ENCODE measurements at places on chromosomes 5 and 9.

GRCh38 chr5:98573834-98574320 lies 199.6 kb upstream of the RGMB start:
- no peak for DNase-seq

GRCh38 chr5:120852222-120852860 lies 388.2 kb downstream of the PRR16 start:
- DNase-seq, result no peak

DNA sequence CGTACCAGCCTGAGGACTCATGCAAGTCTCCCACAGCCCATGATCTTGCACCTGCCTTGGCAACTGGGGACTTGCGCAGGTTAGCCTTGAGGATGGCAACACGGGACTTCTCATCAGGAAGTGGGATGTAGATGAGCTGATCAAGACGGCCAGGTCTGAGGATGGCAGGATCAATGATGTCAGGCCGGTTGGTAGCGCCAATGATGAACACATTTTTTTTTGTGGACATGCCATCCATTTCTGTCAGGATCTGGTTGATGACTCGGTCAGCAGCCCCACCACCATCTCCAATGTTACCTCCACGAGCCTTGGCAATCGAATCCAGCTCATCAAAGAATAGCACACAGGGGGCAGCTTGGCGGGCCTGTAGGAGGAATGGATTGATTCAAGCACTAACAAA lies 13.0 kb downstream of the VCP start:
- DNase-seq, result no peak

DNA sequence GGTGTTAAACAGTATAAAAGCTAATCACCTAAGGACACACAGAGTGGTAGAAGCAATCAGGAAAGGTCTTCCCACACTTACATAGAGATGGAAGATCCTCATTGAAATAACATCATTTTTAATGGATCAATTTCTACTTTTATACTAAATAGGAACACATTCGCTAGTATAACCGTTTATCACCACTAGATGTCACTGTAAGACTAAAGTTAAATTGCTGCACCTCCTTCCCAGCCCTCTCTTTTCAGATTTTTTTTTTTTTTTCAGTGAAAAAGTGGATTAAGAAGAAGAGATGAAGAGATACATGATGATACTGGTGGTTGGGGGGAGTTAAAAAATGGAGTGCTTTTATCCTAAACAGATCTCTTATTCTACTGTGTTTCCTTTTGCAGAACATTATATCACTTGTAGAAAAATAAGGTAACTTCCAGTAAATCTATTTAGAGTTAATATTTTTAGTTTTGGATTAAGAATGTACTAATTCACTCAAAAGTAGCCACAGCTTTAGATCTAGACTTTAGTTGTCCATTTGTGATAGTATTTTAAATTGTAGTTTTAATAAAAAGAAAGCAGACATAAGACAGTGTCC lies 116.9 kb upstream of the ARRDC3 start:
- no peak for DNase-seq

- DNase-seq, result no peak
Measured at GRCh38 chr9:134870746-134871662, 9.6 kb upstream of the FCN2 start.

- no peak for DNase-seq
Measured at GRCh38 chr5:137563301-137563645, 64.1 kb upstream of the SPOCK1 start.

DNA sequence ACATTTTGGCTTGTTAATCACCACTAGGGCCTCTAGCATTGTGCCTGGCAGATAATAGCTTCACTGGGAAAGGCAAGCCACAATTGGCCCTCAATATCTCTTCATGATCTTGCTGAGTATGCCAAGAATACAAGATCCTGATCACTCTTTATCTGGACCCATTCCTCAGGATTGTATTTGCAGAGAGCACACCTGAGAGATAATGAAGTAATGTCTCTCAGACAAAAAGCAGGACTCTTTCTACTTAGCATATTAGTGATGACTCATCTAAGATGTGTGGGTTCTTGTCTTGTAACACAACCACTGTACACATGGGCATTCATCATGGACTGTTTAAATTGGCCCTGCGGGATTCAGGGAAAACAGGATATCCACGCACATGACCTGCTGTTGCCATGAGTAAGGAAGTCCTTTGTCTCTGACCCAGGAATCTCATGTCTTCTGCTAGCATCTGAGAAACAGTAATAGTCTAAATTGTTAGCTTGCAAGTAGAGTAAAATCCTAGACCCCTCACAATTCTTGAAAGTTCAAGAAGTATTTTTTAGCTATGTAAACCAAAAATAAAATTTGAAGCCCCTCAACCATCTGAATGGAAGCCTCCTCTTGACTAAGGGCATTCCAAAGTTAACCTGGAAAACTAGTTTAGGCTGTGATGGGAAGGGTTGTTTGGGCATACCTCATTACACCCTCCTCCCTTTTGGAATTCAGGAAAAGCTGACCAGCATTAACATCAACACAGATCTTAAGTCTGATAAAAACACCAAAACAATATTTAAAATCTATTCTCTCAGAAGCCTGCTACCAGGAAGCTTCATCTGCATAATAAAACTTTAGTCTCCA lies 28.0 kb upstream of the NFIL3 start:
- DNase-seq, result no peak

- DNase-seq, result no peak
Measured at GRCh38 chr5:168681556-168682183, 102.5 kb upstream of the PANK3 start.

- DNase-seq, result no peak
Measured at GRCh38 chr5:61737301-61737963, 405.4 kb downstream of the ZSWIM6 start.

GRCh38 chr5:10056228-10056760 lies 193.4 kb downstream of the ATPSCKMT start:
- no peak for DNase-seq

GRCh38 chr9:97438257-97438656 lies 26.4 kb downstream of the TDRD7 start:
- no peak for DNase-seq

GRCh38 chr5:133457439-133458355 lies 154.6 kb downstream of the FSTL4 start:
- DNase-seq, result no peak

DNA sequence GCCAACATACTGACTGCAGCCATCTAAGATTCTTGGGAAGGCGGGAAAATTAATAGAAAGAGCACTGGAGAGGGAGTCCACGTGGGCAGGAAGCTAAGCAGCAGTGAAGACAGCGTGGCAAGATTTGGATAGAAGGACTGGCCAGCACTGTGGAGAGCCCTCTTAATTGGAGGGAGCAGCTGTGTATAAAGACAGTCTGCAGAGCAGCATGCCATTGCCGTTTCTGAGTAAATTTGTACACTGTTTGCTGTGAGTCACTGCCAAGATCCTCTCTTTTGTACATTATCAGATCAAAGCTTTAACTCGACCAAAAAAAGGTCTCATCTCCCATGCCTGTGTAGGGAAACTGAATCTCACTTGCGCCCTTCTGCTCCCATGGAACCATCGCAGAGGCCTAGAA lies 45.3 kb downstream of the INSYN2B start:
- DNase-seq, result no peak

Data from activated CD8-positive, alpha-beta memory T cell treated with anti-CD3 and anti-CD28 coated beads for 24 hours (primary cell).